SHP77 treated with DMSO at 0.1 percent for 48 hours (cell line): ENCODE measurements at places on chromosomes 12 and 14.

GRCh38 chr14:57736391-57736790 is 129.5 kb downstream of the SLC35F4 start:
- DNase-seq: no peak

DNA sequence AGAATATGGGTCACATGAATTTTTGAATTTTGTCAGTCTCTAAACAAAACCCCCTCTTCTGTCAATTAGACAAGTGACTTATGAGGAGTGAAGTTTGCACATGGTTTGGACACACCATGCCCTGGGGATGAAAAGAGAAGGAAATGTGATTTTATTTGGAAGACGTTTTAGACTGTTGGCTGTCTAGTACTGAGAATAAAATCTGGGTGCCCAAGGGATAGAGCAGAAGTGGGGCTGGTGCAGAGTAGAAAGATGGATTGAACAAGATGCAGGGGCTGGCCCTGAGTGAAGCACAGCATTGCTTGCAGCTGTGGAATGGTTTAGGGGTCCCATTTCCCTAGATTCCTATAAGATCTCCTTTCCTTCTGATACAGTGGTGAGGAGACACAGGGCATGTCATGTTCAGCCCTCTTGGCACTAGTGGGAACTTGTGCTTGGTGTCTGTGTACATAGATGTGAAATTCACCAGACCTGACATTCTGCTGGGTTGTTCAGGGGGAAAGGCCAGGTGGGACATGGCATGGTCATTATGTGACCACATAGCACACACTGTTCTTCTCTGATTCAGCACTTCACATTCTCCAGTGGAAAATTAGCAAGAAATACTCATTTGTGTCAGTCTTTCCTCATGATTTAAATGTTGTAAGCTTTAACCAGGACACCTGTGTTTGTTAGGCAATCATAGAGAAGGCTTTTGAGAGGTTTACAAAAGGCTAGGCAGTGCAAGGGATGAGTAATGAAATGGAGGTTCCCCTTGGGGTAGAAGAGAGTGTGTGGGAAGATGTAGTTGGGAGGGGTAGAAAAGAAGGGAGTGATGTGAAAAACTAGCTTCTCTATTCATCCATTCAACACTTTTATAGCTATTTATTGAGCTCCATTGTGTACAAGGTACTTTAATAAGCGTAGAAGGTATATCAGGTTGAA is 202.3 kb upstream of the IGF1 start:
- DNase-seq: no peak

- no peak for DNase-seq
Observed at GRCh38 chr14:101201535-101202151, 298.1 kb upstream of the RTL1 start.

DNA sequence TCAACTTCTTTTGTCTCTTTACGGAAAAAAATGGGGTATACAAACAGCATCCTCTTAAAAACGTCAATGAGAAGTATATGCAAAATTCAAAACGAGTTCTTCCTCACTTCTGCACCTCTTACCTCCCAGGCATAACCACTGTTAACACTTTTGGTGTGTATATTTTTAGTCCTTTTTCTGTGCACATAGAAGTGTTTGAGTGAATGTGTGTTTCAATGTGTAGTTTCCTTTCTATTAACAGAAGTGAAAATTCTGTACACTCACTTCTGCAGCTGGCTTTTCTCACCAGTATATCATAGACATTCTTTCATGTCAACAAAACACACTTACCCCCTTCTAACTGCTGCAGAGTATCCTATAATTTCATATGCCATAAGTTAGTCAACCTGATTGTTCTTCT is 5.4 kb downstream of the UBR7 start:
- DNase-seq: no peak

- DNase-seq: no peak
Observed at GRCh38 chr12:121304306-121304705, 7.8 kb upstream of the CAMKK2 start.

DNA sequence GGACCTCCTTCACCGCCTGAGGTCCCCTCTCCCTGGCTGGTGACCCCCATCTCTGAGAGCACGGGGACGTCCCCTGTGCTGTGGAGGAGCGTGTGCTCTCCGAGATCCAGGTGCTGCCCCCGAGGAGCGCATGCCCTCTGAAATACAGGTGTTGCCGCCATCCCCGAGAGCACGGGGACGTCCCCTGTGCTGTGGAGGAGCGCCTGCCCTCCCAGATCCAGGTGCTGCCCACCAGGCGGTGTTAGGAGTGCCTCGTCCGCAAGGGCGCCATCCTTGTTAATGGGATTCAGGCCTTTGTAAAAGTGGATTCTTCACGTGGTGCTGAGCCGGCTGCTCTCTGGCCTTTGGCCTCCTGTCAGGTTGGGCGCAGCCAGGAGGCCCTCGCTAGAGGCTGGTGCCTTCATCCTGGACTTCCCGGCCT is 10.1 kb downstream of the NOC4L start:
- DNase-seq: no peak

- no peak for DNase-seq
Observed at GRCh38 chr12:131050463-131051154, 96.9 kb downstream of the ADGRD1 start.

GRCh38 chr12:128662101-128662500 is 161.7 kb downstream of the SLC15A4 start:
- DNase-seq: no peak

- peak; percentile 66 for DNase-seq
Observed at GRCh38 chr12:25276199-25276937, 25.6 kb upstream of the KRAS start.

- no peak for DNase-seq
Observed at GRCh38 chr14:101888182-101888581, 76.2 kb upstream of the DYNC1H1 start.

DNA sequence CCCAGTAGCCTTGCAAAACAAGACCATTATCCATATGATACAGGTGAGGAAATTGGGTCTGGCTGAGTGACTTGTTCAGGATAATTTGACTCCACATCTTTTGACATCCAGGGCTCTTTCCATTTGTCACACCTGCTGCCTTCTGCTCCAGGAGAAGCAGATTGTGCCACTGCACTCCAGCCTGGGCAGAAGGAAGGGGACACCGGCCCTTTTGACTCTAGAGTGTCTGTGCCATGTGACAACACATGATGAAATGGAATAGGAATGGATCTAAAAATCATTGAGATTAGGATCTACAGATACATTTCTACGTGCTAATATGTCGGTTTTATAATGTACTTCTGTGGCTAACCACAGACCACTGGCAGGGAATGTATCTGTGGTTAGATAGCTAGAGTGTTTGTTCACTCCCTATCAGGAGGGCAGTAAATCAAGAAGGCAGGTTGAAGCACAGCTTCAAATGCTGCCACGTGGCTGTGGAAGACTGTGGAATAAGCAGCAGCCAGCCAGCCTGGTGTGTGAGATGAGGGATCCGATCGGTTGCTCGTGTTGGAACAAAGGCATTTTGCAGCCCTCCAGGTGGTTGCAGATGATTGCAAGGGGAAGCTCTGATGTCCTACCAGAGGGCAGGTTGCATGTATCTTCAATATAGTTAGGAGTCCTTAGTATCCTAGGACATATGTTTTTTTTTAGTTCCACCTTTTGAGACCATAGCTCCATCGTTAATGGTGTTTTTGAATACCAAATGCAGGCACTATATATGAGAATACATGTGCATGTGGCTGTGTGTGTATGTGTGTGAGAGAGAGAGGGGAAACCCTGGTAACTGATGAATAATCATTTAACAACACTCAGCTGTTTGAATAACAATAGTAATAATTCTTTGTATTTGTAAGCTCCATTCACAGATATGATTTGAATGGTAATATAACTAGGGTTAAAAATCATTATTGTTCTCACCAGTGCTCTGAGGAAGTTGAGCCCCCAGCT is 28.6 kb downstream of the EML1 start:
- no peak for DNase-seq

DNA sequence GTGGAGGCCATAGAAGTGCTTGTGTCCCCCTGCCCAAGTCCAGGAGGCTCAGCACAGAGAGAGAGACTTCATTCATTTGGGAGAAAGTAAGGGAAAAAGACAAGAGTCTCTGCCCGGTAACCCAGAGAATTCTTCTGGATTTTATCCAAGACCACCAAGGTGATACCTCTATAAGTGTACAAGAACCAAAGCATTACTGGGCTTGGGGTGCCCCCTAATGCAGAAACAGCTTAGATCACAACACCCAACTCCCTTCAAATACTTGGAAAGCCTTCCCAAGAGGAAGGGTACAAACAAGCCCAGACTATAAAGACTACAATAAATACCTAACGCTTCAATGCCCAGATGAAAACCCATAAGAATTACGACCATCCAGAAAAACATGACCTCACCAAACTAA is 119.7 kb upstream of the PDE3A start:
- DNase-seq: no peak

DNA sequence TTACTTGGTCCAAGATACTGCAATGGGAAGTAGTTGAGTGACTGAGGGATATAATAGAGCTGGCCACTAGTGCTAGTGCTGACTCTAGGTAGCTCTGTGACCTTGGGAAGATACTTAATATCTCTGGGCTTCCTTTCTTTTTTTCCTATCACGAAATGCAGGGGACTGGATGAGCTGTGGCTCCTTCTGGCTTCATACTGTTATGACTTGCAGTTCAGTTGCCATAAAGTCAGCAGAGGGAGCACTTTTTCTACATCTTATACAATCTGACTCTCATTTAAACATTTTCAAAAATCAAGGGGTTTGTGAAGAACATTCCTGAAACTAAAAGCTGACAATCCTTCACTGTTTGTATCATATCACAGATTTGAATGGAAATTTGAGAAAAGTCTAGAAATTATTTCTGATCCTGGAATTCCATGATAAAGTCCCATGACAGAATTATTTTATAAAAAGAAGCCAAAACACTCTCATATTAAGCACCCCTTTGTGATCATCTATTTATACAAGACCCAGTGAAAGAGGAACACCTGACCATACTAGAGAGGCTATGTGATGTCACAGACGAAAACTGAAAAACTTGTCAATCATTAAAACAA is 5.3 kb downstream of the BHLHE41 start:
- peak; percentile 51 for DNase-seq

GRCh38 chr14:98937712-98938505 is 334.1 kb downstream of the BCL11B start:
- no peak for DNase-seq

- DNase-seq: no peak
Observed at GRCh38 chr12:82757059-82757458, 70.4 kb downstream of the TMTC2 start.

DNA sequence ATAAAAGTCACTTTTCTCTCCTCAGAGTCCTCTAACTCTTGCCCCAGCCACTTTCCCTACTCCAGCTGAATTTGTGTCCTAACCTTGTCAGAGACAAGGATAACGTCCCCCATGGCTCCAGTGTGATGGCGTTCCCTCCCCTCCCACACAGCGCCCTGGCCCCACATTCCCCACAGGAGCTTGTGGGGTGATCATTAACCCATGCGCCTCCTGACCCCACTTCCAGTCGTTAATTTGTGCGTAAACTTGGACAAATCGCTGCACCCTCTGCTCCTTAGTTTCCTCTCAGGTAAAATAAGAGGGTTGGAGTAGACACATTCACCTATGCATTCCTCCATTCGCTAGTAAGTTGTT is 22.9 kb upstream of the BCDIN3D start:
- no peak for DNase-seq

- no peak for DNase-seq
Observed at GRCh38 chr12:20555771-20556170, 139.4 kb upstream of the SLCO1C1 start.

GRCh38 chr14:73777420-73777819 is 63.2 kb upstream of the PNMA1 start:
- DNase-seq: no peak

- DNase-seq: peak; percentile 6
Observed at GRCh38 chr14:75518625-75519024, 3.6 kb upstream of the BATF start.

DNA sequence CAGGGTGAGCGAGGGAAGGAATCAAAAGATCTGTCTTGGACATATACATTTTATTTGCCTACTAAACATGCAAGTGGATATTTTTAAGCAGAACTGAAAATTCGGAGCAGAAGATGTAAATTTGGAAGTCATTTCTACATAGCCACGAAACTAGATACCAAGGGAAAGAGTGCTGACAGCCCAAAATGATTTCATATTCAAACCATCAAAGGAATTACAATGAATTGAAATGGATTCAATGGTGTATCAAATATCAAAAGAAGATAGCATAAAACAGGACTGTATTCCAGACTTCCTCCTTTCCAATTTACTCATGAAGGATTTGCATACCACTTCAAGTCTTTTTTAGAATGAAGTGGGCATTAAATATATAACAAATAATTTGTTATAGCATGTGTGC is 313.5 kb upstream of the KITLG start:
- DNase-seq: no peak

GRCh38 chr12:100752841-100753240 is 41.7 kb upstream of the ANO4 start:
- no peak for DNase-seq

GRCh38 chr14:67410313-67410712 is 1.7 kb downstream of the PLEK2 start:
- DNase-seq: no peak

GRCh38 chr12:65822732-65823512 is 1.4 kb upstream of the HMGA2 start:
- no peak for DNase-seq

- DNase-seq: no peak
Observed at GRCh38 chr14:33928895-33929294, 22.0 kb downstream of the EGLN3 start.

DNA sequence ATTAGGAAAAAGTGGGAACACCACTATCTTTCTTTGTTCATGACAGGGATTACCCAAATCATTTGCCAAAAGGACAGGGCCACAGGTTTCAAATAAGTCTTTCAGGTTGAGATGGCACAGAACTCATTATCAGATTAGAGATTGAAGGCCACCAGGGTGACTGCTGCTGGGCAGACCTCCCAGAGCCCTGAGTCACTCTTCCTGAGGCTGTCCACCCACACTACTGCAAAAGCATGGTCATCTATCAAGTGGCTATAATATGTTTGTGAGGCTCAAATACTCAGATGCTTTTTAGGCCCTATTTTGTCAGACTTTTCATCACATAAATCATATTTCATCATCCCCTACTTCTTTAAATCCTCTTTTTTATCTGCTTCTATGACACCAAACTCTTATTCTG is 155.3 kb upstream of the CCDC196 start:
- DNase-seq: no peak

- DNase-seq: no peak
Observed at GRCh38 chr14:94044476-94045091, 18.4 kb downstream of the OTUB2 start.
